Bronchial smooth muscle cell (primary cell): ENCODE measurements at places on chromosomes 16 and 17. TPM values are rescaled to one million over a fixed set of nuclear protein-coding genes. Genes with fewer than 3 reads are reported as not detected.

SLFN14 gene
- not detected in 2 replicates for total RNA-seq

ATPAF2 gene
- 17.2 and 19.0 TPM in 2 replicates for total RNA-seq

CLEC19A gene
- not detected in 2 replicates for total RNA-seq

KRT15 gene
- 0.63 and 1.2 TPM in 2 replicates for total RNA-seq

SEPTIN12 gene
- not detected in 2 replicates for total RNA-seq

GINS2 gene
- 0.77 and 1.9 TPM in 2 replicates for total RNA-seq

NPIPB13 gene
- total RNA-seq, result 1.1 and 1.7 TPM in 2 replicates

ZNF598 gene
- 12.0 and 15.1 TPM in 2 replicates for total RNA-seq

NSRP1 gene
- 8.8 and 10.2 TPM in 2 replicates for total RNA-seq

CDH3 gene
- total RNA-seq, result 0.16 and 1.3 TPM in 2 replicates

CTDNEP1 gene
- total RNA-seq, result 19.1 and 23.0 TPM in 2 replicates

PRR11 gene
- 0.52 and 5.2 TPM in 2 replicates for total RNA-seq

IFT20 gene
- 61.6 and 72.7 TPM in 2 replicates for total RNA-seq

C1QTNF1 gene
- total RNA-seq, result 4.7 and 5.4 TPM in 2 replicates

CORO1A gene
- total RNA-seq, result 0.60 and 0.79 TPM in 2 replicates

FAAP100 gene
- 10.1 and 12.9 TPM in 2 replicates for total RNA-seq

MT1G gene
- not detected in 2 replicates for total RNA-seq

NKD1 gene
- total RNA-seq, result under 0.01 TPM in 2 replicates
